ENCODE measurements at places on chromosomes 16 and 17.

DNA sequence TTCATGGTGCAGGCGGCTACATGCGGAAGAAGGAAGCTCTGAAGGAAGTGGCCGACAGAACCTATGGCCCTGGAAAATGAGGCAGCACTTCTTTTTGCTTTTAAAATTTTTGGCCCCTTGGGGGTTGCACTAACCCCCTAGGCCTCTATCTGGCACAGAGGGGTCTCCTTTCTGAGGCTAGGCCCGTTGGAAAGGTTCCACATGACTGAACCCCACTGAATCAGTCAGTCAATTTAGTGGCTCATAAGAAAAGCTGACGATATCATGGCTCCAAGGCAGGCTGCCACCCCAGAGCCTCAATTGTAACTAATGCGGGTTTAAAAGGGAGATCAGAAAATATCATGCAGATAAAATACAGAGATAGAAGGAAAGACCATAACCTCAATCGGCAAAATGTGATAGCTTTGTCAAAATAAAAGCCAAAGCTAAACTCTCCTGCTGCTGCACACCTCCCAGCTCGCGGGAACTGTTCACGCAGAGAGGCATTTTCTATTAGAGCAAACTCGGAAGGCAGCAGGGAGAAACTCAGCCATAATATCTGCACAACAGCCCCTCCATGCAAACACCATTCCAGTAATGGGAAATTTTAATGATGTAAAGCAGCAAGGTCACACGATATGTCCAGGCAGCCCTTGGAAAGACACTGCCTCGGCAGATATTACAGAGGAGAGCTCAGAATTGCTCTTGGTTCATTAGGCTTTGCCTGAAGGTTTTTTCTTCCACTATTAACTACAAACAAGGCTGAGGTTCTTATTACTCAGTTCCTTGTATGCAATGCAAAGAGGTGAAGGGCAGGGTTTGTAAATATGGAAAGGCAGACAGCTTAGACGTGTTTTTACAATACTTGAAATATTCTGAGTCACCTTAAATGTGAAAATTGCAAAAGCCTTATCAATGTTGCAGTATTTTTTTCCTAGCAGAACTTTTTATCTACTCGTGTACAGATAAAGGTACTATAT is 200.4 kb upstream of the PMFBP1 start:
- DNase-seq = no peak

DNA sequence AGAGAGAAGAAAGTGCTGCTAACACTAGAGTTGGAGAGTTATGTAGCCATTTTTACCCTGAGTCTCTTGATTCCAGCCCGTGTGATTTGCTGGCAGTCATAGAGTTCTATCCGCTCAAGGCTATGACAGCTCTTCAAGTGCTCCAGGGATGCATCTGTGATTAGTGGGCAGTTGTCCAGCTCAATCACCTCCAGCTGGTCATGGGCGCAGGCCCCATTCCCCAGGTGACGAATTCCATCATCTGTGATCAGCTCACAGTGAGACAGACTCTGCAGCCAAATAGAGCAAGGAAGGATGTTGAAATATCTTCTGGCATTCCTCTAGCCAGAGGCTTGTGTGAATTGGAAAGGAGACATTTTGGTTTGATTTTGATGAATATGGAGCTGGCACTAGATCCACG is 38.4 kb upstream of the STAC2 start:
- peak; percentile 24 for DNase-seq

DNA sequence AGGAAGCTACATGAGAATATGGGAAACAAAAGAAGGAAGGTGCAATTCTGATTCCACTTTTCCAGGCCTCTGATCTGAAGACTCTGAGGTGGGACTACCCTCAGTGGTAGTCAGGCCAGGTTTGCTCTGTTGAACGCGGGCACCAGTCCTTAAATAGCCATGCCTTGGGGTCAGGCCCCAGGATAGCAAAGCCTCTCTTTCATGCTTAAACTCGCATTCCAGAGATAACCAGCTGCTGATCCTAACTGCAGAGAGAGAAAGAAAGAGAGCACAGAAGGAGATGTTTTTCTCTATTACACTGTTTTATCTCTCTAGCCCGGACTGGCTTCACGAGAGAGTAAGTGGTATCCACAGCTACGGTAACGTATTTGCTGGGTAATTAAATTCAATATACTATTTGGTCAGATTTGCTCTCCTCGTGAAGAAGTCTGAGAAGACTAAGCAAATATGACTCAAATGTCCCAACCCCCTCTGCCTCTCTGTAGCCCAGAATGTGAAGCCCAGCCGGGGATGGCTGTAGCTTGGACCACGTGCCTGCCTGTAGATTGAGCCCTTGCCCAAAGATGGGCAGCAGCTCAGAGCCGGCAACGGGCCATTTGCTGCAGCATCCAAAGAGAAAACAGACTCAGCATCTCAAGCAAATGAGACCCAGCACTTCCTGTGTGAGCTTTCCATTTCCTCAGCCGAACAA is 122.2 kb downstream of the SMG6 start:
- peak; percentile 94 for DNase-seq

- no peak for DNase-seq
Observed at GRCh38 chr16:15928261-15929104, 20.9 kb upstream of the ABCC1 start.

GRCh38 chr17:33811004-33811760 is 443.9 kb upstream of the CCL2 start:
- DNase-seq = no peak

DNA sequence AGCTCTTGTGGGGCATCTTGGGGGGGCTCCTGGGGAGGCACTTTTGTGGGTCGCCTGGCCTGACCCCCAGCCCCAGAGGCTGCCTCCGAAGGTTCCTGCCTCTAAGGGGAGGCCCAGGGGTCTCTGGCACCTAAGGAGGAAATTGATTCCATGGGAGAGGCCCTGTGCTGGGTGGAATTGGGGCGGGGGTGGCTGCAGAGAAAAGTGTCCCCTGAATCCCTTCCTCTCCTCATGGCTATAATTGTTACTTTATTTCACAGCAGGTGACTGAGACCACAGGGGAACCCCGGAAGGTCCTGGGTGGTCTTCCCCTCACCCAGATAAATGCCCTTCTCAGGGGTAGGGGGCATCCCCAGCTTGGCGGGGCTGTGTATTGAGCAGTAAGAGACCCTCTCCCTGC is 3.1 kb downstream of the GLIS2 start:
- DNase-seq = no peak

GRCh38 chr17:75061618-75062017 is 14.6 kb downstream of the KCTD2 start:
- no peak for DNase-seq

GRCh38 chr17:76844846-76845245 is 23.4 kb upstream of the MGAT5B start:
- no peak for DNase-seq

DNA sequence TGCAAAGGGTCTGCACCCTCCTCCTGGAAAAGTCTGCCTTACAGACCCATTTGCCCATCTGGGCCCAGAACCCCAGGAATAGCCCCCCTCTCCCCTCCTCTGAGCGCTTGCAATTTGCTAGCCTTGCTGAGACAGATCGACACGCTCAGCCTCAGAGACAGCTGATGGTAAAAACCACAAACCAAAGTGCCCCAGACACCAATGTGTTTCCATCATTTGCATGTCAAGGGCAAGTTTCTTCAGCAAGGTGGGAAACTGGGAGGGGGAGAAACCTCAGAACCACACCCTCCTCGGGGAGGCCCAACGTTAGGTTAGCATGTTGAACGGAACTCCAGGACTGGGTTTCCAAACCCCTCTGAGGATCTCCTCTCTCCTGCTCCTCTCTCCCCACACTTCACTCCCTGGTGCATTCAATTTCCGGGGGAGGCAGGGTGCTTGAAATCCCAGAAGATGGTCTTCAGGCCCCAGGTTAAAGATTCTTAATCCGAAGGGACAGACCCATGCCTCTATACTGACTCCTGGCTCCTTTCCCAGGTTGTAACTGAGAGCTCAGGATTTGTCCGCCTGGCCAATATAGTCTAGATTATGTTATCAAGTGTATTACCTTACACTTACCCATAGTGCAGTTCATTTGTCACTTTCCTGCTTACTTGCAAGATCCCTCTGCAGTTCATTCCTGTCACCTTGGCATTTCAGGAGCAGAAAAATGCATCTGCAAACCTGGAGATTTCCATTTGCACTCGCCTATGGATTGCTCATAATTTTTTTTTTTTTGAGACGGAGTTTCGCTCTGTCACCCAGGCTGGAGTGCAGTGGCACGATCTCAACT is 1.3 kb upstream of the CUEDC1 start:
- DNase-seq = no peak

GRCh38 chr17:63450551-63450950 is 4.4 kb upstream of the CYB561 start:
- DNase-seq = no peak

GRCh38 chr16:29820730-29821642 is 724 bp downstream of the MVP start:
- peak; percentile 32 for DNase-seq

- DNase-seq = no peak
Observed at GRCh38 chr17:2433696-2434095, 32.8 kb upstream of the MNT start.

DNA sequence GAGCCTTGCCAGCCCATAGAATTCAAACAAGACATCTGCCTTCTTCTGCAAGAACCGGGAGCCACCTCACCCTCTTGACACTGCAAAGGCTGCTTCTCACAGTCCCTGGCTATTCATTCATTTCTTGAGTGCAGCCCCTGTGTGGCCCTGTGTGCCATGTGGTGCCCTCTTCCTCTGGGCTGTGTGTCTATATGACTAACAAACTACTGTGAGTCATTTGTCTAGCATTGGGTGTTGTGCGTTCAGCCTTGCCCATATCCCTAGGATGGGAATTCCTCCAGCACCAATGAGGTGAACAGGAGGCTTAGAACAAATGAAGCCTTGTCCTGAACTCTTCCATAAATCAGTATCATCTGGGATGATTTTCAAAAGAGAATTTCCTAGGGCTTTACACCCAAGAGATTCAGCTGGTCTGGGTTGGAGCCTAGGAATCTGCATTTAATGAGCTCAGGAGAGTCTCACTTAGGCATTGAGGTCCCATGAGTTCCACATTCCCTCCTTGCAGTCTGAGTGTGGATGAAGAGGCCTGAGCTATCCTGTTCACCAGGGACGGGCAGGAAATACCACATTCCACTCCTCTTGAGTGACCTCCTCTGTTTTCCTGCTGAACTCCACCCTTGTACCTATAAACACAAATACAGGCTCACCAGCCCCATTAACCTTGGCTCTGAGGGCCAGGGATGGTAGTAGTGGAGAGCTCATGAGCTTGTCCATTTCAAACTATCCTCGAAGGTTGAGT is 308.7 kb upstream of the N4BP1 start:
- DNase-seq = no peak

DNA sequence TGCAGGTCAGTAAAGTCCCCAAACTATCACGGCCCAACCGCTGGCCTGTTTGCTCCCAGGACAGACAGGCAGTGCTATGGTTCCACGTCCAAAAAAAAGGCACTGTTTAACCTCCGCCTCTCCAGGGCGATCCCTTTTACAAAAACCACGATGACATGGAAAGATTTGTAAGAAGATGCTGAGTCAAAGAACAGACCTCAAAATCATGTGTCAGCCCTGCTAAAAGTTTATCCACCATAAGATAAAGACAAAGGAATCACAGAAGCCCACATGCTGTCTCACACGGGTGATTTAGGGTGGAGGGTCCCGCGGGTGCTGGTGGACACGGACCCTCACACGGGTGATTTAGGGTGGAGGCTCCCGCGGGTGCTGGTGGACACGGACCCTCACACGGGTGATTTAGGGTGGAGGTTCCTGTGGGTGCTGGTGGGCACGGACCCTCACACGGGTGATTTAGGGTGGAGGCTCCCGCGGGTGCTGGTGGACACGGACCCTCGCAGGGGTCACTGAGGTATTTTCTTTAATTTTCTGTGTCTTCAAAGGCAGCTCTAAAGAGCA is 117.2 kb upstream of the METRNL start:
- DNase-seq = peak; percentile 48

DNA sequence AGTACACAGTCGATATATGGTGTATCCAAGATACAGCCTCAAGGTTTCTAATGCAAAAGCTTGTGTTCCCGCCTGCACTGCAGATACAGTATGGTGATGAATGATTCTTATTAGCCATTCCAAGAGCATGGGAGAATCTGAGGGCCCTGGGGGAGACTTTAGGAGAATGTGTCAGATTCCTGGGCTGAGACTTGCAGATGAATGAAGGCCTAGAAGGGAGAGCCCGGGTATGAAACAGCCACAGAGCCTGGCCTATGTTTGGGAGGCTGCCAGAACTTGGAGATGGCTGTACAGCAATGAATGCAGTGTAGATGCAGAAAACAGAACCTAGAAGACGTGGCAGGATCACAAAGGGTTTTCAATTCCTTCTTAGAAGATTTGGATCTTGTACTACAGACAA is 510.7 kb downstream of the HAPSTR1 start:
- no peak for DNase-seq

DNA sequence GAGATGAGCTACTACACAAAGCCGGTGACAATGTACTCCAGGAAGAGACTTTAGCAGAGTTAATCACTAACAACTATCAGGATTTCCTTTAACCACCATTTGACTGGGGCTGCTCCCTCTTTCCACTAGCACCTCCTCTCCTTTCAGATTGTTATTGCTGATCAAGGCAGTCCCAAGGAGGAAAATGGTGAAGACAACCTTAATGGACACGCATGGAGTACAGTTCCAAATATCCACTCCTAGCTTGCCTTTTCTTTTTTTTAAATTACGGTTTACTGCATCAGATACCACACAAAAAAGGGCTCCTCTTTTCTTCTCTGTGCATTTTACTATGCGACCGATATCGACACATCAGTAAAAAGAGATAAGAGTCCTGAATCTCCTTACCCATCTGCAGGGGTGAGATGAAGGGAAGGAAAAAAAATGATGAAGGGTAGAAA is 30.9 kb downstream of the FAM222B start:
- DNase-seq = peak; percentile 8

DNA sequence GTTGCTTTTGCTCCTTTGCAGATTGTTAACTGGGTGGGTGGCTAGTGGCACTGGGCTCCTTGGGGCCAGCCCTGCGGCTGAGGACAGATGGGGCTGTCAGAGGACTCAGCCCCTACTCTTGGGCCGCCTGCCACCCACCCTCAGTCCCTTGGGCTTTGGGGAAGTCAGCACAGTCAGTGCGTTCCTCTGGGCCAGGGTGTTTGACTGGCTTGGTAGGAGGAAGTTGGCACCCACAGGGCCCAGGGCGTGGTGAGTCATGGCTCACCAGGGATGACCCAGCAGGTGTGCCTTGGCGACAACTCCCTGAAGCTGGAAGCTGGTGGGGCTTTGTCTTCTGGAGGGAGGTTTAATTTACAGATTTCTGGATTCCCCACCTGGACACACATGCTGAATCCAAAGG is 32.4 kb downstream of the HAPSTR1 start:
- DNase-seq = no peak

All from AG10803 (cell line).